ENCODE measurements at places on chromosomes 6 and 20.

DNA sequence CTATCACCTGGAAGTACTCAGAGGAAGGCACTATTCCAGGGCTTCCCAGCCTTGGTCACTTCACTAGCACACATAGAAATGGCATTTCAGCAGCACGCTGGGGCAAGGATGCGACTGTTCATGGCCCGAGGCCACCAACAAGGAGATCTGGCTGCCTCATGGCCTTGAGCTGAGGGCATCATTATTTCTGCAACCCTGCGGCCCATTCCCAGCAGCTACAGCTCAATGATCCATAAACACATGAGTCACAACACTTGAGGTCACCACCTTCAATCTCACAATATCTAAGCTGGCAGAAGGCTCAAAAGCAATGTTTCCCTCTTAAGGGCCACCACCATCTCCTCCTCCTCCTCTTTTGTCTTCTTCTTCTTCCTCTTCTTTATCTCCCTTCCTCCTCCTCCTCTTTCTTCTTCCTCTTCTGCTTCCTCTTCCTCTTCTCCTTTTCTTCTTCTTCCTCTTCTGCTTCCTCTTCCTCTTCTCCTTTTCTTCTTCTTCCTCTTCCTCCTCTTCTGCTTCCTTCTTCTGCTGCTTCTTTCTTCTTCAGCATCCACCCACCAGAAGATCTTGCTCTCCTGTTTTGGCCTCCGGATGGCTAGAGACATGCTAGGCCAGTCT is 382.9 kb upstream of the CNR1 start:
- DNase-seq, result no peak

DNA sequence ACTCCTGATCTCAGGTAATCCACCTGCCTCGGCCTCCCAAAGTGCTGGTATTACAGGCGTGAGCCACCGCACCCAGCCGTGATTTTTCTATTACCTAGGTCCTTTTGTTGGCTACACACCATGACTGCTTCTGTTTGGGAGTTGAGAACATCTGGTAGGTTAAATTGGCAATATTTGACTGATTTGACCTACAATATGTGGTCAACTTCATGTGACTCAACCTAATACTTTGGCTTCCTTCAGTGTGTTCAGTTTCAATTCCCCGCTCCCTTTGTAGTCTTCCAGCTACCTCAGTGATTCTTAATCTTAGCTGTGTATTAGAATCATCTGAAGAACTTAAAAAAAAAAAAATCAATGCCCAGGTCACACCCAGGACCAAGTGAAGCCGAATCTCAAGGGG is 47.4 kb downstream of the MYB start:
- DNase-seq, result no peak

GRCh38 chr6:72535124-72535523 is 86.7 kb upstream of the KCNQ5 start:
- DNase-seq, result no peak

DNA sequence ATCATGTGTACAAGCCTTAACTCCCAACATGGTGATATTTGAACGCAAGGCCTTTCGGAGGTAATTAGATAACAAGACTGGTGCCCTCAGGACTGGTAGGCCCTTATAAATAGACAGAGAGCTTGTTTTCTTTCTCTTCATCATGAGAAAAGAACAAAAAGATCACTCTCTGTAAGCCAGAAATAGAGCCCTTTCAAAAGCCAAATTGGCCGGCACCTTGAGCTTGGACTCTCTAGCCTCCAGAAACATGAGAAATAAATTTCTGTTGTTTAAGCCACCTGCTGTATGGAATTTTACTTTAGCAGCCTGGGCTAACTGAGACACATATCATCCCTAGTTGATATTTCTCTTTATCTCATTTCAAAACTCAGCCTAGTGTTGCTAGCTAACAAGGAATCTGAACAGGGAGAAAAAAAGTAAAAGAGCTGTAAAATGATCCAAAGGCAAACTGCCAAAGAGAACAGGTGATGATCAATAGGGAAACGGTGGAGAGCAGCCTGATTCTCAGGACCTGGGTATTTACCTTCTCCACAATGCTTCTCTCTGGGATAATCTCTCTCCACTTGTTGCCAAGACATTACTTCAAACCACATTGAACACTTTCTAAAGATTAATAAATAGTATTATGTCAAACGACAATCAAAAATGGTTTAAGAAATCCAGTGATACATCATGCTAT is 6.1 kb downstream of the COL21A1 start:
- DNase-seq, result no peak

DNA sequence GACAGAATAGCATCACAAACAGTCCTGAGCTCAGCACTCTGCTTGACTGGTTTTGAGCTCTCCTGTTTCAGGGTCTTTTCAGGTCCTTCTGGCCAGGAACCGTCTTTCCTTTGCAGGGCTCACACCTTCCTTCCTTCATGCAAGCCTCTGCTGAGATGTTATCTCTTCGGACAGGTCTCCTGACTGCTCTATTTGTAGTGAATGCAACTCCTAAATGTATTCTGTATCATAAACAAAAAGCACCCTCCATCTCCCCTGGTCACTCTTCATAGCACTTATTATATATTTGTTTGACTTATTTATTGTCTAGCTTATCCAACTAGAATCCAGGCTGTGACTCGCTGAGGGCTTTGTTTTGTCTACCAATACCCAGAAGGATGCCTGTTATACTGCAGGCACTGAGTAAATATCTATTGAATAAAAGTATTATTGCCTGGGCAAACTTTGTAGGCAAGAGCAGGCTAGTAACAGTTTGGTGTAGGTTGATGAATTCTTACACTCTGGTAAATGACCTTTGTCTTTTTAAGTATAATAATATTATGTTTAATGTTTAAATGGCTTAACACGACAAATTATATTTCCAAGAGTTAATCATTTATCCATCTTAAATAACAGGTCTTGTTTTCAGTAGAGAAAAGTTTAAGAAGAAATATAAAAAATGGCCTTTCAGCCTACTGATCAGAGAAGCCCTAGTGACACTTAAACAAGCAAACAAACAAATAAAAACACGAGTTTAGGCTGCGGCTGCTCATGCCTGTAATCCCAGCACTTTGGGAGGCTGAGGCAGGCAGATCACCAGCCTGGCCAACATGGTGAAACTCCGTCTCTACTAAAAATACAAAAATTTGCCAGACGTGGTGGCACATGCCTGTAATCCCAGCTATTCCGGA is 199.7 kb downstream of the BCAS1 start:
- no peak for DNase-seq

DNA sequence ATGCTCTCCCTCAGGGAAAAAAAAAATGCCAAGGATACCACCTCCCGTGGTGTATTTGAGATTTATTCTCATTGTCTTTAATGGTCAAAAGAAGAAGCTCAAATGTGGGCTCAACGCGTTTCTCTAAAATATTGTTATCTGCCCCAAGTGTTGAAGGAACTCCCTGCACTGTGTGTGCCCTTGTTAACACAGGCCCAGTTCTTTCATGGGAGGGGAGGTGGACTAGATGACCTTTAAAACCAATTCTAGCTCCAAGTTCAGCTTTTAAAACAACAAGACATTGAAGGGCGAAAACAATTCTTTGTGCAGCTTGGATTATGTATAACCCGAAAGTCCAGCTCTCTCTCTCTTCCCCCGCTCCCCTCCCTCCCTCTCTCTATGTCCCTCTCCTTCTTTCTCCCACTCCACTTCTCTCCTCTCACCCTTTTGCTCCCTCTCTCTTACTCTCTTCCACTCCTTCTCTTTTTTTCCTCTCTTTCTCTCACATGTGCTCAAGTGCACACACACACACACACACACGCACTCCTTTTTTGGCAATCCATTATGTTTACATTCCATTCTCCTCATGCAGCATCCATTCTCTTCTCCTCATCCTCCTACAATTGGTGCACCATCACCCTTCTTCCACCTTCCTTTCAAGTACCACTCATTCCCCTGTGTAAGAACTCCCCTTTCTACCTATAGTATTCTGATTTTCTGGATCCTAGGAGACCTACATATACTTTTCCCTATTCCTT is 8.5 kb downstream of the HLA-DMB start:
- no peak for DNase-seq

DNA sequence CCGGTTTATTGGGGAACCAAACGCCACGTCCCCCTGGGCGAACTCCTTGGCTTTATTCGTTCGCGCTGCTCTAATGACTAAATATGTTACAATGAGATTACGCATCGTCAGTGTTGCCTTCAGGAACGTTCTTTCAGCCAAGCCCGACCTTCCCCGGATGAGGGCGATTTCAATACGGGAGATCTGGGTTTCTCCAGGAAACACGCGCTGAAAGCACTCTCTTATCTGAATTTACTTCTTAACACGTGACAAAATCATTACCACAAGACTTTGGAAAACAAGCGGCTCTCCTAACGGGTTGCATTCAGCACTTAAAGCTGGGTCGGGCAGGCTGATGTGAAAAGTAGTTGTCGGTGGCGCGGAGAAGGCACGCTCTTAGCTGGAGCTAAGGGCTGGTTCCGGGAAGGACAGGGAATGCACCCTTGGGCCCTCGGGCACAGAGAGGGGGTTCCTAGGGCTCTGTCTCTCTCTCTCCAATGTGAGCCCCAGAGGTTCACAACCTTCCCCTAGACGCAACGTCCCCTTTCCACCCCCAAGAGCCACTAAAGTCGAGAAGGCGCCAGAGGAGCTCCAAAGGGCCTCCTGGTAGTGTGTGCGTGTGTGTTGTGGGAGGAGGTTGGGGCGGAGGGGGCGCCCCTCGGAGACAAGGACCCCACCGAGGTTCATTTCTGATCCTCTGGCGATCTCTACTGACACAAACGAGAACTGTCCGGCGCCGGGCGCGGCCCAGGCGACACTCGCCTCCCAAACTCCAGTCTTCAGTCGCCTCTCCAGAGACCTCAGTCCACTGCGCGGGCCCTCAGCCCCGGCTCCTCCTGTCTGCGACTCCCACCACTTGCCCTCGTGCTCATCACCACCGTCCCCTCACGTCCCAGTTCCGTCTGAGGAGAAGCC is 7.1 kb upstream of the NKX2-2 start:
- DNase-seq, result no peak

DNA sequence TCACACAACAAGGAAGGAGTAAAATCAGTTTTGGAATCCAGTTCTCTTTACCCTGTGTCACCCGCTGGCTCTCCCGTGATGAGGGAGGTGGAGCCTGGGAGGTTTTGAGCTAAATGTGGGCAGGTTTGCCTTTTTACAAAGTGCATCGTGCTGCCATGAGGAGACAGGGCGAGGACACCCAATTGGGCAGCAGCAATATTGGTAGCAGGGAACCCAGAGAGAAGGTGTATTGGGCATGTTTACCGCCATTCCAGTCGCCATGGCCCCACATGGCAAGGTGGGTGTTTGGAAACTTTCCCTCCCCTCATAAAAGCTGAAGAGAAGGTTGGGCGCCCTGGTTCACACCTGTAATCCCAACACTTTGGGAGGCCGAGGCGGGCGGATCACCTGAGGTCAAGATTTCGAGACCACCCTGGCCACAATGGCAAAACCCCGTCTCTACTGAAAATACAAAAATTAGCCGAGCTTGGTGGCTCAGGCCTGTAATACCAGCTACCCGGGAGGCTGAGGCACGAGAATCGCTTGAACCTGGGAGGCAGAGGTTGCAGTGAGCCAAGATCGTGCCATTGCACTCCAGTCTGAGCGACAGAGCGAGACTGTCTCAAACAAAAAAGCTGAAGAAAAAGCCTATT is 3.5 kb upstream of the UBE2V1 start:
- DNase-seq, result no peak

DNA sequence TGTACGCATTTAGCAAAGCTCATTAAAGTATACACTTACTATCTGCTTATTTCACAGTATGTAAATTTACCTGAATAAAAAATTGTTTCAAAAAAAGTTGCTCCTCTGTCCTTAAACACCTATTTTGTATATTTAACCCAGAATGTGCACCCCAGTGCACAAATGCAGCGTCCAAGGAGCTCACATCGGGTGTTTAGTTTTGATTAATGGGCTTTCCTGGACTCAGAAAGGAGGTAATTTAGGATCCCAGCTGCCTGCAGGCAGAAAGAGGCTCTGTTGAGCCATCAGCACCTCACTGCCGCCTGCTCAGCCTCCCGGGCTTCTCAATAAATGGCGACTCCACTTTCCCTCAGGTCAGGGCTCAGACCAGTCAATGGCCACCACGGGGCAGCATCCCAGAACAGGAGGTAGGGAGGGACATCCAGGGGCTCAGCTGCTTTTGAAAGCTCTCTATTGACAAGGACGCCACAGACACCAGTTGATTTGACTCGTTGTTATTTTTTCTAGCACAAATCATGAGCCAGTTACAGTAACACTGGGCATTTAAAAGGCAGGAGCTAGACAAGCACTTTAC is 70.2 kb upstream of the TBC1D7 start:
- DNase-seq, result peak; percentile 22

Data from NCI-H1417 (cell line).